ENCODE measurements at places on chromosomes 4 and X.
A peak's percentile ranks its signal among the peaks of the same experiment; 100 is the strongest.

DNA sequence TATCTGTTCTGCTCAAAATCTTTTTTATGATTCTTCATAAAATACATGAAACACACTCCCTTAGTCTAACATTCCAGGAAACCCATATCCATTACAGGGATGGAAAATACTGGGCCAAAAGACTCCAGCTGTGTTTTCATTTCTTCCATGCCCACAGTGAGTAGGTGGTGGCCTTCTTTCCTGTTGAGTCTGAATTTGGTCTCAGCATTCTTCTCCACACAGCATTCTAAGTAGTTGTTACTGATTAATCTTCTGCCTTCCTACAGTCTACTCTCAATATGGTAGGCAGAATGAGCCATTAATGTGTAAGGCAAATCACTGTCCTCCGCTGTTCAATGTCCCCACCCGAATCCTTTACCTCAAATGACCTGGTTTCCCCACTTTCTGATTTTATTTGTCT is 370.6 kb upstream of the RPS6KA3 start:
- DNase-seq, result no peak
- H3K4me3 ChIP-seq, result no peak overlapping the region
- H3K4me1 ChIP-seq, result no peaks in the 10 kb centered on the region
- no peaks in the 10 kb centered on the region for H3K36me3 ChIP-seq
- no peak overlapping the region for H3K27ac ChIP-seq

GRCh38 chr4:78154972-78155590 is 98.0 kb downstream of the FRAS1 start:
- no peaks in the 10 kb centered on the region for H3K4me1 ChIP-seq
- no peak overlapping the region for H3K4me3 ChIP-seq
- peaks cover 8% of the 10 kb centered on the region for H3K27me3 ChIP-seq

DNA sequence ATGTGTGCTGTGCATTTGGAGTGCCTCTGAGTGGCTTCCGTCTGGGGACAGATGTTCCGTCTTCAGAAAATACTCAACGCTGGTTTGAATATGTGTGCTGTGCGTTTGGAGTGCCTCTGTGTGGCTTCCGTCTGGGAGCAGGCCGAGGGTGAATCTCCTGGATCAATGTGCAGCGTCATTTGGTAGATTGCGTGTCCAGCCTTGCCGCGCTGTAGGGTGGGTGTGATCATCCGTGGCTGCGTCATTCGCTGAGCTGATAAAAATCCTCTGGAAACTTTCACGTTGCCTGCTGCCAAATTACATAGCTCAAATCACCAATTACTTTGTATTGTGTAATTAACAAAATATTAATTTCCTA is 12.1 kb downstream of the UVSSA start:
- no peak overlapping the region for H3K27ac ChIP-seq
- no peaks in the 10 kb centered on the region for H3K27me3 ChIP-seq
- no peaks in the 10 kb centered on the region for H3K36me3 ChIP-seq
- H3K4me3 ChIP-seq, result no peak overlapping the region

- DNase-seq, result no peak
- no peaks in the 10 kb centered on the region for H3K4me1 ChIP-seq
- H3K36me3 ChIP-seq, result no peaks in the 10 kb centered on the region
- no peak overlapping the region for H3K27ac ChIP-seq
These were observed 95.8 kb upstream of the LDB2 start for GRCh38 chr4:16993956-16994840.

DNA sequence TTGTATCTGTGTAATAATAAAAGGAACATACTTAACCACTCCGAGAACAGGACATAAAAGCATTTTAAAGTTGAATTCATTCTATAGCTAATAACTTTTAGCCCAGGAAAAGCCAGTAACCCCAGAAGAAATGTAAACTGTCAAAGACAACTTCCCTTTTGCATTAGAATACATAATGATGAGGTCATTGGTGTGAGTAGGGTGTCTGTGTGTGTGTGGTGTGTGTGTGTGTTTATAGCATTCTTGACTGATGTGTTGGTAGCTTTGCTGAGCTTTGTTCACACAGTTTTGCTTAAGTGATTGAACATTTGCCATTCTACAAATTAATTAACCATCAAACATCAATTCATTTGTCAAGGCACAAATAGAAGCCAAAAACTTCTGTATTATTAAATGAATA is 559.6 kb downstream of the ARAP2 start:
- no peak overlapping the region for H3K27ac ChIP-seq
- no peaks in the 10 kb centered on the region for H3K27me3 ChIP-seq
- no peaks in the 10 kb centered on the region for H3K36me3 ChIP-seq
- DNase-seq, result no peak

GRCh38 chrX:39729981-39730661 is 367.6 kb downstream of the BCOR start:
- no peak overlapping the region for H3K4me3 ChIP-seq
- no peaks in the 10 kb centered on the region for H3K36me3 ChIP-seq
- DNase-seq, result no peak
- H3K27me3 ChIP-seq, result peaks cover 19% of the 10 kb centered on the region
- H3K27ac ChIP-seq, result no peak overlapping the region

DNA sequence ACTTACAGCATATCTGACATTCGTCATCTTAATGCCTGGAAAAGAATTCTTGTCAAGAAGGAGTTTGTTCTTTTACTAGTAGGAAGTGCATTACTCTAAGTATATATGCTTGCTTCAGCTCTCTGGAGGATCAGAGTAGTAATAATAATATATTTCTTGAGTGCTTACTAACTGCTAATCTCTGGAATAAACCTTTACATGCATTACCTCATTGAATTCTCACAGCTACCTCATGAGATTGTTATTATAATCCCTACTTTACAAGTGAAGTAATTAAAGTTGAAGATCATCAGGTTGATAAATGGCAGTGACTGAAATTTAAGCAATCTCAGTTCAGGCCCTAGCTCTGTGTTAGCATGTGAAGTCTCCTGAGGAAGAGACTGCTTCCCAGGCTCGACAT is 115.0 kb upstream of the PDE5A start:
- no peaks in the 10 kb centered on the region for H3K27me3 ChIP-seq
- H3K36me3 ChIP-seq, result no peaks in the 10 kb centered on the region
- no peak for DNase-seq
- H3K4me1 ChIP-seq, result no peaks in the 10 kb centered on the region
- no peak overlapping the region for H3K27ac ChIP-seq
- H3K4me3 ChIP-seq, result no peak overlapping the region

DNA sequence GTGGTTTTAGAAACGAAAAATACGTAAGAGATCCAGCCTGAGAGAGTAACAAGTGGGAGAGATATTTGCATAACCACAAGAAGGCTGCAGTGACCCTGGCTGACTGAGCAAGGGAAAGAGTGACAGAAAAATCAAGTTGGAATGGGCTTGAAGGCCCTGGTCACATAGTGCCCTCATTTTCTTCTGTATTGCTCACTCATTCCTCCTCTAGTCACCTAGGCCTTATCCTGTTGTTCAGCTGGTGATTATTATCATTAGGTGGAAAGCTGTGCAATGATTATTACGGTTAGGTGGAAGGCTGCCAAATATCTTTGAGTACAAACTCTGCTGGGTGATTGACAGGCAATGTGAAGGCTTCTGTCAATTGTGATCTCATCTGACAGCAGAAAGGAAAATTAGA is 2384.1 kb downstream of the PCDH7 start:
- H3K4me1 ChIP-seq, result no peaks in the 10 kb centered on the region
- no peaks in the 10 kb centered on the region for H3K27me3 ChIP-seq
- H3K4me3 ChIP-seq, result no peak overlapping the region
- DNase-seq, result no peak

DNA sequence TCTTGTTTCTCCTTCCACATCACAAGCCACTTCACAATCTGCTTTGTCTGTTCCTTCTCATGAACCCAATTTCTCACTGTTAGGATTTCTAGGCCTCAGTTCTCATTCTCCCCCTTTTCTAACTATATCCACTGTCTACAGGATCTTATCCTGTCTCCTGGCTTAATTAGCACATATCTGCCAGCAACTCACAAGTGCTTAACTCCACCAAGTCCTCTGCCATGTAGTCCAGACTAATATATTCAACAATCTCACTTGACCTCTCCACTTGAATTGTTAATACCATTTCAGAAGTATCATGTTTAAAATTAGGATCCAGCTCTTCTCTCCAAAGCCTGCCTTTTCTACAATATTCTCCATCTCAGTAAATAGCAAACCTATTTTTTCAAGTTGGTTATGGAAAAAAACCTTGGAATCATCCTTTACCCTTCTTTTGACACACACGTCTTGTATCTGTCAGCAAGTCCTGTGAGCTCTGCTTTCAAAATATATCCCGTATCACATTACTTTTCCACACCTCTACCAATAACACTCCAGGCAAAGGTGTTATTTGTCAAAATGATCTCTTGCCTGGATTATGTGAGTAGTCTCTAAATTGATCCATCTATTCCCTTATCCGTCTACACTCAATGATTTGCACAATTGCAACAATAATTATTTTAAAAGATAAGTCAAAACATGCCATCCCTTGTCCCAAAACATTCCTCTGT is 127.2 kb upstream of the SLIT2 start:
- no peaks in the 10 kb centered on the region for H3K36me3 ChIP-seq
- H3K4me1 ChIP-seq, result no peaks in the 10 kb centered on the region
- H3K27me3 ChIP-seq, result no peaks in the 10 kb centered on the region
- no peak overlapping the region for H3K4me3 ChIP-seq
- no peak for DNase-seq

- H3K27ac ChIP-seq, result no peak overlapping the region
- DNase-seq, result no peak
These were observed 111.5 kb upstream of the PSAPL1 start for GRCh38 chr4:7546152-7546808.

DNA sequence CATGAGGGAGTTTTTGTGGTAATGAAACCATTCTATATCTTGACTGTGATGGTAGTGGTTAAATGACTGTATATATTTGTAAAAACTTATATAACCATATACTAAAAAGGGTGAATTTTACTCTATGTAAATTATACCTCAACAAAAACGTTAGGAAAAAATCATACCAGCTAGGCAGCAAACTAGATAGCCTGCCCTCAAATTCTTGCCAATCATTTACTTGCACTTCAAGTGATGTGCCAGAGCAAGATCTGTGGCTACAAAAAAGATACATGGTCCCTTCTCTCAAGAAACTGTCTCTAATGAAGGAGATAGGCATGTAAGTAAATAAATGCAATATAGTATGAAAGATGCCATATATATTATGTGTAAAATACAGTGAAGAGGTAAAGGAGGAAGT is 10.0 kb upstream of the RNF128 start:
- no peaks in the 10 kb centered on the region for H3K4me1 ChIP-seq
- H3K4me3 ChIP-seq, result no peak overlapping the region
- no peak for DNase-seq
- H3K27me3 ChIP-seq, result no peaks in the 10 kb centered on the region
- H3K36me3 ChIP-seq, result no peaks in the 10 kb centered on the region
- H3K27ac ChIP-seq, result no peak overlapping the region

DNA sequence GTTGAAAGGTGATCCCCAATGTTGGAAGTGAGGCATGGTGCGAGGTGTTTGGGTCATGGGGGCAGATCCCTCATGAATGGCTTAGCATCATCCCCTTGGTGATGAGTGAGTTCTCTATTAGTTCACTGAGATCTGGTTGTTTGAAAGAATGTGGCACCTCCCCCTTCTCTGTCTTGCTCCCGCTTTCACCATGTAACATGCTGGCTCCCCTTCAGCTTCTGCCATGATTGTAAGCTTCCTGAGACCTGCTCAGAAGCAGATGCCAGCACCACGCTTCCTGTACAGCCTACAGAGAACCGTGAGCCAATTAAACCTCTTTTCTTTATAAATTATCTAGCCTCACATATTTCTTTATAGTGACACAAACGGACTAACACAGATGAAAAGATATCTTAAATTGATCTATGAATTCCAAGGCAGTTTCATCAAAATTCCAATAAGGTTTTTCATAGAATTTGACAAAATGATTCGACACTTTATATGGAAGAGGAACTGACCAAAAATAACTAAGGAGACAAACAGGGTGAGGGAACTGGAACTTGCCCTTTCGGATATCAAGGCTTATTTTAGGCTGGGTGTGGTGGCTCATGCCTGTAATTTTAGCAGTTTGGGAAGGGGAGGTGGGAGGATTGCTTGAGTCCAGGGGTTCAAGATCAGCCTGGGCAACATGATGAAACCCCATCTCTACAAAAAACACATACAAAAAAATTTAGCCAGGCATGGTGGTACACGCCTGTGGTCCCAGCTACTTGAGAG is 56.9 kb upstream of the OGT start:
- no peaks in the 10 kb centered on the region for H3K36me3 ChIP-seq
- no peaks in the 10 kb centered on the region for H3K4me1 ChIP-seq
- peaks cover 2% of the 10 kb centered on the region for H3K27me3 ChIP-seq
- H3K4me3 ChIP-seq, result no peak overlapping the region
- DNase-seq, result no peak

DNA sequence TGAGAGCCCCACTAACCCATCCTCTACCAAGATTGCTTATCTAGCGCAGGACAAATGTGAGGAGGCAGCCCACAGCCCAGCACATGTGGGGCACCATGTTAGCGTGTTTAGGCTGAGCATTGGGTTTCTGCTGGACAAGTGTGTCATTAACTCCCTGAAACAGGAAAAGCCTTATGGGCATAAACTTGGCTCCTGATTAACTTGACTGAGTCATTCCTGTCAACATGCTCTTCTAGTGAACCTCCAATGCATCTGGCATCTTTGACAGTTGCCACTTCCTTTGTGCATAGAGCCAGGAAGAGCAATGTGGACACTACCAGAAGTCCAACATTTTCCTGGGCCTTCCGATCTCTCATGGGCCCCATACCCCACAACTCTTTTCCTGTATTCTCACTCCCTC is 2.5 kb downstream of the SPIN2A start:
- no peak for DNase-seq
- no peaks in the 10 kb centered on the region for H3K4me1 ChIP-seq
- no peaks in the 10 kb centered on the region for H3K36me3 ChIP-seq

DNA sequence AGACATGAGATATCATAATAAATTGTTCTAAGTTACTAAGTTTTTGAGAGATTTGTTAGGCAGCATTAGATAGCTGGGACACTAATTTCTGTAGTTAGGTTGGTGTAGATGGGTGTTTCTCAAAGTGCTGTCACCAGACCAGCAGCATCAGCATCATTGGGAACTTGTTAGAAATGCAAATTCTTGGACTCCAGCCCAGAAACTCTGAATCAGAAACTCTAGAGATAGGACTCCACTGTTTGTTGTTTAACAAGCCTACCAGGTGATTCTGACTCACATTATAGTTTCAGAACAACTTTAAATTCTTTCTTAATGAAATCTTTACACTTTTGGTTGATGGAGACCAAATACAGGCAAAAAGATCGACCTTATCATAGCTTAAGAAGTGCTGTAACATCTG is 173.7 kb downstream of the PABPC4L start:
- H3K4me1 ChIP-seq, result no peaks in the 10 kb centered on the region
- H3K27me3 ChIP-seq, result no peaks in the 10 kb centered on the region
- no peak overlapping the region for H3K27ac ChIP-seq
- H3K4me3 ChIP-seq, result no peak overlapping the region

GRCh38 chr4:42786350-42787078 is 106.0 kb upstream of the GRXCR1 start:
- no peak for DNase-seq
- no peak overlapping the region for H3K4me3 ChIP-seq
- H3K4me1 ChIP-seq, result no peaks in the 10 kb centered on the region
- H3K36me3 ChIP-seq, result no peaks in the 10 kb centered on the region
- H3K27ac ChIP-seq, result no peak overlapping the region

GRCh38 chrX:21374163-21374993 is at the start of gene CNKSR2:
Gene CNKSR2, plus strand, starts transcription at chrX:21374418. Its CDS starts 480 bp downstream, at chrX:21374898.
- peak within 1 kb of the TSS; percentile 75 for H3K4me3 ChIP-seq
- no peaks in the 10 kb centered on the region for H3K36me3 ChIP-seq
- peak; percentile 43 for DNase-seq
- H3K27me3 ChIP-seq, result peaks cover 9% of the 10 kb centered on the region
- peaks cover 8% of the 10 kb centered on the region for H3K4me1 ChIP-seq
- no peak within 1 kb of the TSS for H3K27ac ChIP-seq
